Ascending aorta (tissue), 2 donors: ENCODE measurements at places on chromosomes 11 and 22.

GRCh38 chr11:91081440-91082043, 858.7 kb upstream of the CHORDC1 start:
- peak; percentile 61 for DNase-seq

- DNase-seq = no peak
Observed at GRCh38 chr22:41862530-41863266, 29.8 kb downstream of the SREBF2 start.

DNA sequence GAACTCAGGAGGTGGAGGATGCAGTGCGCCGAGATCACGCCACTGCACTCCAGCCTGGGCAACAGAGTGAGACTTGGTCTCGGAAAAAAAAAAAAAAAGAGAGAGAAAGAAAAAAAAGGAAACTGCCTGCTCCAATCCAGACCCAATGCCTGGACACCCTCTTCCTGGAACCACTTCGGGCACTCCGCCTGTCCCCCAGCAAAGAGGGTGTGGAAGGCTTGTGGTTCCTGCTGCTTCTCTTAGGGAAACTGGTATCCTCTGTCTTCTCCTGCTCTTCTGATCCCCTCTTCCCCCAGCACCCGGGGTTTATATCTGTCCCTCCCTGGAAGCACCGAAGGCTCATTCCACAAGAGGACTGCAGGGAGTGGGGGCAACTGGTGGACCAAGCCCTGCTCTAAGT, 12.9 kb downstream of the CHRNA10 start:
- DNase-seq = no peak

DNA sequence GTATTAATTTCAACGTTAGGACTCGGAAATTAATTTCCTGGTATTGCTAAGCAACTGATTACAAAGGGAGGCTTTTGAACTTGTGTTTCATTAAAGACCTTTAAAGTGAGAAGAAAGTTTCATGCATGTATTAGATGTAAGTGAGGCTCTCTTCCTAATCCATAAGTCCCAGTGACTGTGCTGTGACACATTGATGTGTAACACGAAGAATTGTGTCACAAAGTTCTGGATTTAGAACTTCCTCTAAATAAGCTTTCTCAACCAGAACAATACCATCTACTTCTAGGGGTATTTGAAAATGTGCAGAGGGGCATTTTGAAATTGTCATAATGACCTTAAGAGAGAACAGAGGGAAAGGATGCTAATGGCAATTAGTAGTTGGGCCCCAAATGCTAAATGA, 14.4 kb downstream of the DCUN1D5 start:
- DNase-seq = no peak

- DNase-seq = no peak
Observed at GRCh38 chr11:86341382-86341781, 33.3 kb upstream of the CCDC81 start.

- no peak for DNase-seq
Observed at GRCh38 chr11:88105526-88105925, 69.7 kb downstream of the RAB38 start.

DNA sequence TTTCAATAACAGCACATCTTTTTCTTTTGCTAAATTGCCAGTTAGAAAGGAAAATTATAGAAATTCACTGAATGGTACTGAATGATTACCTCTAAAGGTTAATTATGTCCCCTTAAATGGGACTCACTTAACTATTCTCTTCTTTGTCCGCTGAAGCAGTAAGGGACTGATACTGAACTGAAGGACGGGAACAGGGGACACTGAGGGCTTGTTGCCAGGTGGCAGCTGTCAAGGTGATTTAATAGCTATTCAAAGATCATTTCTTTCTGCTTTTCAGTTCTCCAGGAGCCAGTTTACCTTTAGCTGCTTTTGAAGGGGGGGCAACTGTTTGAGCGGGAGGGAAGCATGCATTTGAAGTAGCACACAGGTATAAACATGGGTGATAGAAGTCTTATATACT, 325.4 kb upstream of the CCDC90B start:
- DNase-seq = no peak

DNA sequence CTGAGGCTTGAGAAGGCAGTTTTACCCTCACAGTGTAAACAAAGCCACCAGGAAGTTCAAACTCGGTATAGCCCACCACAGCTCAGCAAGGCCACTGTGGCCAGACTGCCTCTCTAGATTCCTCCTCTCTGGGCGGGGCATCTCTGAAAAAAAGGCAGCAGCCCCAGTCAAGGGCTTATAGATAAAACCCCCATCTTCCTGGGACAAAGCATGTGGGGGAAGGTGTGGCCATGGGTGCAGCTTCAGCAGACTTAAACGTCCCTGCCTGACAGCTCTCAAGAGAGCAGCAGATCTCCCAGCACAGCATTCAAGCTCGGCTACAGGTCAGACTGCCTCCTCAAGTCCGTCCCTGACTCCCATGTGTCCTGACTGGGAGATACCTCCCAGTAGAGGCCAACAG, 69.7 kb downstream of the TTC28 start:
- no peak for DNase-seq

DNA sequence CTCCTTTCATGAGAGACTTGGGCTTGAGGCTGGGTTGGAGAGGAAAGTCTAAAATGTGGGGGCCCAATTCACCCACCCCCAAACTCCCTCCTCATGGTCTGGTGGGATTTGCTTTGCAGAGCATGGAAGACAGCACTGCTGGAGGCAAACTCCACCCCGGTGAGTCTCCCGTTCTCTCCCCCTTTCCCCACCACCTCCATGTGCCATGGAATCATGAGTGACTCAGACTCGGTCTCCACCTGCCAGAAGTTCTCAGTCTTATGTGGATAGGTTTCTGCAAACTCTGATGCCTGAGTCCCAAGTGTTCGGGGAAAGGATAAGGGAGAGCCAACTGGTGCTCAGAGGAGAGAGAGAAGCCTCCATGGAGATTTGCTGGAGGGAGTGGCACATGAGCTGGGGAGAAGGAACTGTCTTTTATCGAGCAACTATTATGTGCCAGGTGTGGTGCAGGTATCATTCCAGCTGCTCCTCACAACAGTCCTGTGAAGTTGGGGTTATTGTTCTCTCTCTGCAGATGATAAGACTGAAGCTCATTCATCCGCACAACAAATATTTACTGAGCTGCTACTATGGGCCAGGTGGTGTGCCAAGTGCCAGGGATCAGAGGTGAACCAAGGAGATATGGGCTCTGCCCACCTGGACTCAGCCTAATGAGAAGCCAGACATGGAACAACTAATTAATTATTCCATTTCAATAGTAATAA, 6.6 kb downstream of the PLEKHB1 start:
- no peak for DNase-seq
